ENCODE measurements at places on chromosomes 2 and 18.

- DNase-seq: peak; percentile 43
These were observed 42.9 kb upstream of the TNFRSF11A start for GRCh38 chr18:62282188-62282629.

DNA sequence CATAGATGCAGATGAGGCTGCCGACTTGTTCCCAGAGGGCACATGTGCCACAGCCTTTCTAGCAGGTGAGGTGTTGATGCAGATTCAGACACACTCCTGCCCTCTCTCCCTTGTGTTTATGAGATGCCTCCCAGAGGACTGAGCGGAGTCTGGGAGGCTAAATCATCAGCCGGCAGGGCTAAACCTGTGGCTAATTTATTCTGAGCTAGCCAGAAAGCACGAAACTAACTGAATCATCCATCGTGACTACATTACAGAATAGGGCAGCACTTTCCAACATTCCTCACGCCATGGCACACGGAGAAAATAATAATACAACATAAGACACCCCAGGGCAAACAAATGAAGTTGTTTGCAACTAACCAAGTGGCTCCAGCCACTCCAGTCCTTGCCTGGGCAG is 101.7 kb upstream of the FZD7 start:
- DNase-seq: peak; percentile 57

DNA sequence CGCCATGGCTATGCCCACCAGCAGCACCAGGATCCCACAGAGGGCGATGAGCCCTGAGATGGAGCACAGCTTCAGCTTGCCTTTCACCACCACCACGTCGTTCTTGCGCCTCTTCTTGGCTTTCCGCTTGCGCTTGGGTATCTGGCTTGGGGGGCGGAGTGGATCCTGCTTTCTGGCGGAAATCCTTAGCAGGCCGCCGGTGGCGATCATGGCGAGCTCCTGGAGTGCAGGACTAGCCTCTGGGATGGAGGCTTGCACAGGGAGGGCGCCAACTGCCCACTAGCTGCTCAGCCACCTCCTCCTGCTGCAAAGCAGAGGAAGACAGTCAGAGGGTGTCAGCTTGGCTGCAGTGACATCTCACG is 3.5 kb downstream of the TMEM200C start:
- DNase-seq: no peak

DNA sequence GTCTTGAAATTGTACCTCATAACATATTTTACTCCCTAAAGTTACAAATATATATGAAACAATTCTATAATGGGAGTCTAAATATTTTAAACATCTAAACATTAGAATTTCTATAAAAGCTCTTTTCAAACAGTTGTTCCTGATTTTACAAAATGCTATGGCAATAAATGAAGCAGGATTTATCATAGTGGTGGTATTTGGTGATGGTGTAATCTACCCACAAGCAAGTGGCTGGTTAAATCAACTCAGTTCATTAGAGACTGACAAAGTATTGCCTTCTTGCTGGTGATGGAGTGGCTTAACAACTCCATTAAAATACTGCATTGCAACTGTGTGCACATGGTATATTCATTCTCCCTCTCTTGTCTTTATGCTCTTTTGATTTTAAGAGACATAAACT is 138.9 kb downstream of the PMAIP1 start:
- no peak for DNase-seq

- no peak for DNase-seq
These were observed 81.1 kb downstream of the RTP5 start for GRCh38 chr2:241950413-241951315.

- no peak for DNase-seq
These were observed 50.8 kb downstream of the EPG5 start for GRCh38 chr18:45916302-45916701.

DNA sequence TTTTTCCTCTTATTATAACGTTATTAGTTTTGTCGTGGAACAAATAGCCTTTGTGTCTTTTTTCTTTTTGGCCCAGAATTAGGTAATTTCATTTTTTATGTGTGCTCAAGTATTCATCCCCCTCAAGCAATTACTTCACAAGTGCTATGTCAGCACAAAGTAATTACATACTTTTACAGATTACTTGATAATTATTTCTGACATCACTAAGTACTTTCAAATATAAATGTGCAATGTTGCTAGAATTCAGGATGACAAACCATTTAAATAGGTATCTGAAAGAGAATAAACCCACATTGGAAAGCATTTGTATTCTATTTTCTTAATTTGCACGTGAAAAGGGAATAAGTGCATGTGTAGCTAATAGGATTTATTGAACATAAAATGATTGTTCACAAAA is 238.2 kb downstream of the CDH7 start:
- no peak for DNase-seq

- no peak for DNase-seq
These were observed 6.2 kb downstream of the ASAP2 start for GRCh38 chr2:9212661-9213411.

DNA sequence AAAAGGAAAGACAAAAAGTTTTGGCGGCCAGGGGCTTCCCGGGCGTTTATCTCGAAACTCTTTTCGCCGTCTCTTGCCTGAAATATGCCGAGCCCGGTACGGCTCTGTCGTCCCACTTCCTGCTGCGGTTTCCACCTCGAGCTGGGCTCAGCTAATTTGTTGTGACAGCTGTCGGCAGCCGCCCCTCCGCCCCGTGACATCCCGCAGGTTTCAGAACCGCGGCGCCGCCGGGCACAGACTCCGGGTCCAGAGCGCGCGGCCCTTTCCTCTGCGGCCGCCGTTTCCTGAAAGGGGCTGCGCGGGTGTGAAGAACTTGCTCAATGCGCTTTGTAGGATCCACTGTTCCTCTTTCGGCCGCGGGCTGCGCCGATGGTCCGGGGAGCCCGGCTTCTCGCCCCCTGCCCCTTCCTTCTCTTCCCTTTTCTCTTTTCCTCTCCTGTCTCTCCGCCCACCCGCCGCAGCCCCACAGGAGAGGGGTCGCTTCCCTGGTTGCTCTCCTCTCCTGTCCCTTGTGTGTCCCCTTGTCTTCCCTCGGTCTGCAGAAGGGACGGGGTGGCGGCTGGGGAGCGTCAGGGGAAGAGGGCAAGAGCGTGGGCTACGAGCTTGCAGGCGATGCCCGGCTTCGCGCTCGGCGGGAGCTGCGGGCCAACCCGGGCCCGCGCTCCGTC is 648 bp downstream of the ARID5A start:
- no peak for DNase-seq

DNA sequence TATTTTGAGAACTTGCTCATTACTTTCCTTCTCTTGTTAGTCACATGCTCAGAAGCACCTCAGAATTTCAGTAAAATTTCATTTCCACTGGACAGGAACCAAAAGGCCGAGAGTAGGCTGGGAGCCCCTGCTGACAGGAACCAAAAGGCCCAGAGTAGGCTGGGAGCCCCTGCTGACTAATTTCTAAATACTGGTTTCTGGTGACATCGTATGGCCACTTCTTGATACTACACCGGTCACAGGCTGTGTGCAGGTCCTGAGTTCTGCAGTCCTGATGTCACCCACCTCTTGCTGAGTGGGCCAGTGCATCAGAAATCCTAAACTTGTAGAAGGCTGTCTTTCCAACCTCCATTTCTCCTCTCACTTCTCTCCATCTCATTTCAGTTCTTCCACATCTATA is 17.7 kb upstream of the EN1 start:
- peak; percentile 24 for DNase-seq

GRCh38 chr2:25252291-25253152 is 84.1 kb upstream of the POMC start:
- DNase-seq: no peak

GRCh38 chr18:52826994-52827393 is 487.0 kb downstream of the DCC start:
- no peak for DNase-seq

- no peak for DNase-seq
These were observed 724.7 kb downstream of the METTL4 start for GRCh38 chr18:1846640-1847039.

DNA sequence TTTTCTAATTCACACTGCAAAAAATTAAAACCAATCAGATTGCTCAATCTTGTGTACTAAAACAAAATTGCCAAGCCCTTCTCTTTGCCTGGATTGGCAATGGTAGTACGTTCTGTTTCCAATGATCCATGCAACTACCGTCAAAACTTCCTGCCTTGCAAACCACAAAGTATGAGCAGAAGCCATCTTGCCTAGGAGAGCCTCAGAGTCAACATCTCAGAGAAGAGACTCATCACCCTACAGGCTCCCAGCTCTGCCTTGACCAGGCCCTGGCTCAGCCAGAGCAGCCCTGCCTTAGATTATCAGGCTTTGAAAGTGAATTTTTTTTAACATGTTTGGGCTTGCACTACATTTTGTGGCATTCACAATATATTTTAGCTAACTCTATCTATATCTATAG is 574.1 kb downstream of the SATB2 start:
- DNase-seq: no peak

DNA sequence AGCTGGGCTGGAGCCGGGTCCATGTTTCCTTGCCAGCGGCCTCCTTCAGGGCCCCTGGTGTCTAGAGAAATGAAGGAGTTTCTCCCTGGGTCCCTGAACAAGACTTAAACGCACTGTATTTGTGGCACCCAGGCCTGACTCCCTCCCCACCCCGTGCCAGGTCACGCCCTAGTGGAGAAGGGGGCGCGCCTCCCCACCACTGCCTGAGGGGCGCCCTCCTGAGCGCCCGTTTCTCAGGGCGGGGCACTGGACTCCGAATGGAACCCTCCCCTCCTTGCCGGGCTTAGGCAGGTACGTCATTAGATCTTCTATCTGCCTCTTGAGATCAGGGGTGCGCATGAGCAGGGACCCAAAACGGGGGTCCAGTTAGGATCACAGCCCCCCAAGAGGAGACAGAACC is 16.3 kb downstream of the ODC1 start:
- no peak for DNase-seq

DNA sequence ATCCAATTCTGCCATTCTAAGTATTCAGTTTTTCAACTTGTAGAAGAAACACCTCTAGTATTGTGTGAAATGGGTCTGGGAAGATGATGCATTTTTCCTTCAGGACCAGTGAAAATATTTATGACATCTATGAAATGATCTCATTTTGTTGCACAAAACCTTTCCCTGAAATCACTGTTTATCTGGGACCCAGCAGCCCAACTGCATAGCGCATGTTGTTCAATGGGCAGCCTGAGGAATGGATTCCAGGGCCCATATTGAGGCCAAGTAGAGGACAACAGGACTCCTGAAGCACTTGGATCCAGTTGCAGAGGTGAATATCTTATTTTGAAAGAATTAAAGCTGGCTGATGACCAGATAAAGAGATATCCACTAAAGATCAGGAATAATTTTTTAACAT is 7.3 kb downstream of the RBMS1 start:
- DNase-seq: no peak

- no peak for DNase-seq
These were observed 1344.2 kb downstream of the LRP1B start for GRCh38 chr2:140786585-140786984.

DNA sequence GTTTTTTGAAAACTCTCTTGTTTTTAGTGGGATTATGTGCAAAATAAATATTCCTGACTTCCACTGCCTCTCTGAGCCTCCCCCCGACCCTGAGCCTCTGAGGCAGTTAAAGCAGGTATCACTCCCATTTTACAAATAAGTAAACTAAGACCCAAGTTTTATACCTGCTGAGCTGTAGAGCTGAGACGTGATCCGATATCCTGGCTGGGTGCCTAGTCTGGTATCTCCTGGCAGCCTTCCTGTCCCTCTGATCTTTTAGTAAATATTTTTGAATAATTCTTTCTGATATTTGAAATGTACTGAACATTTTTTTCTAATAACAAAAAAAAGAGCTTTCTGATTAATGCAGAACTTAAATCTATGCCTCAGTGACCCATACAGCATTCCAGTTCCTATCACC is 108.3 kb upstream of the NOSTRIN start:
- no peak for DNase-seq

GRCh38 chr2:152585830-152586484 is 131.3 kb downstream of the PRPF40A start:
- peak; percentile 92 for DNase-seq

- no peak for DNase-seq
These were observed 36.0 kb downstream of the SMIM21 start for GRCh38 chr18:75391279-75392225.

DNA sequence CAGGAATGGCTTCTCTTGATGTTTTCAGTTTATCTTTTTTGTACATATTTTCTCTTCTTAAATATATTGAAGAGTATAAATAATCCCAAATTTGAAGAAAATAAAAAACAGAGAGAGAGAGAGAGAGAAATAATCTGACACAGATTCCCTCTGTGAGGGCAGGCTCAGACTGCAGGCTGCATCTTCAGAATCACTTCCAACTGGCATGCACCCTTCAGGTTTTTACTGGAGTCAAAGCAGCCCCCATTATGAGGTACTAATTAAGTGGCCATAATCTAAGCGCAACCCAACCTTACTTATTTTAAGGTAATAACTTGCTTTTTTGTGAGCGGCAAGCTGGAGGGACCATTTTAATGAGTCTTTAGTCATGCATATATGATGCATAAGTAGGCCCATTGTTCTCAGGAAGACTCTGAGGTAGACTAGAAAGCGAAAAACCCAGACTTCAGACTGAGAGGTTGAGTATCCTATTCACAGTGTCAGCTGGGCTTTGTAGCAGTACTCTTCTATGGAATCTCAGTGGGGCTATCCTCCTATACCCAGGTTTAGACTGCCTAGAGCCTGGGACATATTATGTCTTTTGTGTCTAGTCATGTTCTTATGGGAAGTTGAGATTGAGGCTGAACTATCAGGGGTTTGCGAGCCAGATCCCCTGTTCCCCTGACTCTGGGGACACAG is 167.4 kb downstream of the SP3 start:
- no peak for DNase-seq

- no peak for DNase-seq
These were observed 456.6 kb upstream of the ID2 start for GRCh38 chr2:8225266-8225665.

GRCh38 chr18:10299643-10300042 is 154.8 kb upstream of the APCDD1 start:
- no peak for DNase-seq

GRCh38 chr2:96531366-96531765 is 5.2 kb upstream of the ARID5A start:
- no peak for DNase-seq

- no peak for DNase-seq
These were observed at the start of gene CASP8 for GRCh38 chr2:201260302-201260800. Gene CASP8, plus strand, starts transcription at chr2:201260536. Its CDS starts 5,951 bp downstream, at chr2:201266487.

GRCh38 chr2:172350839-172351479 is 76.4 kb upstream of the ITGA6 start:
- no peak for DNase-seq

GRCh38 chr2:152410165-152410597 is 75.2 kb downstream of the FMNL2 start:
- no peak for DNase-seq

GRCh38 chr2:27754138-27754588 is 17.4 kb upstream of the MRPL33 start:
- peak; percentile 32 for DNase-seq

GRCh38 chr2:172552547-172553291 is 3.2 kb upstream of the PDK1 start:
- peak; percentile 67 for DNase-seq
